ENCODE measurements at places on chromosomes 11 and 22.

DNA sequence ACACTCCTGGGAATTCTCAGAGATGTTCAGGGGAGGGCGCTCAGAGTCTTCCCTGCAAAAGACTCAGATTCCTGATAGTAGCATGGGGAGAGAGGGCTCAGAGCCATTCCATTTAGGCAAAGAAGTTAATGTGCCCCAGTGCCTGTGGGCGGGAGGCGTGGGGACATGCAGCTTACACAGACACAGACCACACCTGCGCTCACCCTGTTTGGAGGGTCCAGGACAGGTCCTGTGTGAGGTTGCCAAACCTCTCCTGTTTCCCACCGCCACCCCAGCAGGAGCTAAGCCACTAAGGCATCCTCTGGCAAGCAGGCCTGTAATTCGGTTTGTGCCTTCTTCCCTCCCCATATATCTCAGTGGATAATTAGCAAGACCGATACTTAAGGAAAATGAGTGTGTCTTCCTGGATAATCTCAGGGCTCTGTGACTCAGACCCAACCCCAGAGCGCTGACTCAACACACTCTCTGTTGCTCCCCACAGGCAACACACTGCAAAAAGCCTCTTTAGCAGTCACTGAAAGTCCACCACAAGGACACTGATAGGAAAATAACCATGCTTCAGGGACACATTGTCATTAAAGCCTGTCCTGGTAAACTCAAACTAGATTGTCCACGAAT lies 118.9 kb upstream of the LMO1 start:
- DNase-seq: no peak

GRCh38 chr11:119107538-119108145 lies 498 bp downstream of the C2CD2L start:
- no peak for DNase-seq

DNA sequence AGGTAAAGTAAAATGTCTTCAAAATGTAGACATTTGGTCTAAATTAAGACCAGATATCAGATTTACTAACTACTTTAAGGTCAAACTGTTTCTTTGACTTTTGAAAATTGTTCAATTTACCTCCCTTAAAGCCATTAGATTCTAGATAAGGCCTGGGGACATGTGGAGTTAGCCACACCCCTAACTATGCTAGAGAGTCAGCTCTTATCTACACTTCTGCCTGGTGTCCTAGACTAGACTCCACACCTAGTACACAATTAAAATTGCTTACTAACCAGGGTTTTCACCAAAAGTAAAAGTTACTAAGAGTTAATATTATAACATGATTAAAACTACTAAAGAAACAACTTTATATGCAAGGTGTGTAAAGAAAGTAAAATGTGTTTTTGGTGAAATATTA lies 43.6 kb upstream of the DBX1 start:
- DNase-seq: no peak

GRCh38 chr22:36765943-36766450 lies 9.9 kb downstream of the IFT27 start:
- DNase-seq: no peak

GRCh38 chr11:8766043-8766987 lies 83.7 kb downstream of the RPL27A start:
- DNase-seq: no peak

DNA sequence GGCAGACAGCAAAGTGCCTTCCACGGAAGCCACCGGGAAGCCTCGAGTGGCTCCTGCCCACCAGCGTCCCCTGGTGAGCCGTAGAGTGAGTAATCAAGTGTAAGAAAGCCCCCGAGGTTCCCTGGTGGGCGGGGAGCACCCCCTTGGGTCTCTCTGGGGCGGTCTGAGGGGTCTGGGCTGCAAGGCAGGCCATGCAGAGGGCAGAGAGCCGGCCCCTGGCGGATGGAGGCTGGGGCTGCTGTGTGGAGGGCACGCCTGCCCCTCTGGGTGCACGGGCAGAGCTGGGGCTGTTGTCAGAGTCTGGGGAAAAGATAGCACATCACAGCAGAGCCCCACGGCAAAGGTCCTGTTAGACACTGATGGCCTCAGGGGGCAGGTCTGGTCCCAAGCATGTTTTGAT lies 25.7 kb upstream of the MYRF start:
- no peak for DNase-seq

- DNase-seq: peak; percentile 41
These were observed at the start of gene OR51D1 for GRCh38 chr11:4636962-4637661. OR51D1 (plus strand) TSS chr11:4637477; CDS start chr11:4639791, 2,314 bp downstream.

DNA sequence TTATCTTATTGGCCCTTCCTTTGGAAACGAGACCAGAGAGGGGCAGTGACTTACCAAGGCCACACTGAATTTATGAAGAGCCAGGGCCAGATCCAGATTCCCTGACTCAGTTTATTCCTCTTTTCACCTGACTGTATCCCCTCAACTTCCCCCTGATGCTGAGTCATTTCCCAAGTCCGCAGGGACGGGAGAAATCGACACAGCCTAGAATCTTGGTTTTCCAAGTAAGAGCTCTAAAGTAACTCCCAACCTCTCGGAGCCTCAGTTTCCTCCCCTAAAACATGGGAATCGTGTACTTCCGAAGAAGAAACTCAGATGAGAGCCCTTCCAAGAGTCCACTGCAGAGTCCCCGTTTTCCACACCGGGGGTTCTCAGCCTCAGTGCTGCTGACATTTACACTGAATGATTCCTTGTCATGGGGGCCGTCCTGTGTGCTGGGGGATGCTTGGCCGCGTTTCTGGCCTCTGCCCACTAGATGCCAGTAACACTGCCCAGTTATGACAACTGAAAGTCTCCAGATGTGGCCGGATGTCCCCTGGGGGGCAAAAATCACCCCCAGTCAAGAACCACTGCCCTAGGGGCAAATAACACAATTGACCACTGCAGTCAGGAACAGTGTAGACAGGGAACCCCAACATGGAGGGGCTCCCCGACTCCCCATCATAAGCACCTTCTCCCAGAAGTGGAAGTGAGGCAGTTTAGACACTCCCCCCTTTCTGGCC lies 11.2 kb downstream of the MPST start:
- no peak for DNase-seq

- DNase-seq: no peak
These were observed 23.1 kb downstream of the TSPAN4 start for GRCh38 chr11:865462-866430.

GRCh38 chr11:134282121-134283045 lies 6.2 kb downstream of the GLB1L3 start:
- DNase-seq: no peak

- peak; percentile 25 for DNase-seq
These were observed 1.7 kb downstream of the ADAMTS15 start for GRCh38 chr11:130449996-130450769.

DNA sequence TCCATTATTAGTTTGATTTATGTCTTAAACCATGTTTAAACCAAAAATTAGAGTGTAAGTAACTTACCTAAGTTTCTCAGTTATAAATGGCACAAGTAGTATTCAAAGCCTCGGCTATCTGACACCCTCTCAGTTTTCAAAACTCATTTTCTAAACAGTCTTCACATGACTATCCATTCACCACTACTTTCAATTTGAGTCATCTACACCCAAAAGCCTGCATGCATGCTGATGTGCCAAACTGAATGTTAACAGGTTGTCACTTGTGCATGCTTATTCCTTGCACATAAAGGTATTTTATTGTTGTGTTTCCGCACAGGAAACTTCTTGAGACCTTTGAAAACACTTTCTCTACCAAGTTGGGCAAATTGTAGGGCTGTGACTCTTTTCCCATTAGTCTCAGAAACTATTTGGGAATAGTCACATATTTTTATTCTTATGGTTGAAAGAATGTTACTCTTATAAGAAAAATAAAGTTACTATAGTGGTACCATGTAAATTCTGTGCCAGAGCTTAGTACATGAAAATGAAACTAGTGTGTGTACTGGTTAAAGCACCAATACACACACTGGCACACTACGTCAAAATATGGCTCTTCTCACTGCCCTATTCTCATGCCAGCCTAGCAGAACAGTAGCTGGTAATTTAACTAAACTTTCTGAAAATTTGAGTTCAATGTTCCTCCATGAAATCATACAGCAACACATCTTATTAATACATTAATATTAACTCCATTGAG lies 2.2 kb upstream of the OR51E2 start:
- no peak for DNase-seq

GRCh38 chr11:131397675-131398074 lies 27.3 kb downstream of the NTM start:
- DNase-seq: peak; percentile 61

Data from NCI-H524 treated with DMSO at 0.1 percent for 48 hours (cell line).